ENCODE measurements at places on chromosomes 3 and 15.

DNA sequence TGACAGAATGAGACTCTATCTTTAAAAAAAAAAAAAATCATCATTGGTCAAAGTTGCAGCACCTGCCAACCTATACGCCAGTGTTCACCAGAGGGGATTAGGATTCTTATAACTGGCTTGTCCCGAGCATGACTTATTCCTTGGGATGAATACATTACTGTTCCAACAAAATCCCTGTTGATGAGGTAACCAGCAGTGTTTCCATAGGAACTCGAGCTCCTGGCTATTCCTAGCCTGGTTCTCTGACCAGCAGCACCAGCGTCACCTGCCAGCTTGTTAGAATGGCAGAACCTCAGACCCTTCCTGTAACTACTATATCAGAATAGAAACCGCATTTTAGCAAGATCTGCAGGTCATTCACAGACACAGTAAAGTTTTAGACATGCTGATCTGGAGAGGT, 364.4 kb downstream of the PTPRG start:
- DNase-seq, result no peak

GRCh38 chr3:194999491-194999890, 271.5 kb downstream of the XXYLT1 start:
- DNase-seq, result no peak

GRCh38 chr3:197407526-197407925, 109.1 kb upstream of the DLG1 start:
- DNase-seq, result no peak

GRCh38 chr3:30131191-30131590, 475.2 kb upstream of the TGFBR2 start:
- no peak for DNase-seq

DNA sequence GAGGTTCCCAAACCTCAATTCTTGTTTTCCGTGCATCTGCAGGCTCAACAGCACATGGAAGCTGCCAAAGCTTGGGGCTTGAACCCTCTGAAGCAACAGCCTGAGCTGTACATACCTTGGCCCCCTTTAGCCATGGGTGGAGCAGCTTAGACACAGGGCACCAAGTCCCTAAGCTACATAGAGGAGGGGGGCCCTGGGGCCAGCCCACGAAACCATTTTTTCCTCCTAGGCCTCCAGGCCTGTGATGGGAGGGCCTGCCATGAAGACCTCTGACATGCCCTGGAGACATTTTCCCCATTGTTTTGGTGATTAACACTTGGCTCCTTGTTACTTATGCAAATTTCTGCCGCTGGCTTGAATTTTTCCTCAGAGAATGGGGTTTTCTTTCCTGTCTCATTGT, 24.6 kb downstream of the SRP14 start:
- no peak for DNase-seq

DNA sequence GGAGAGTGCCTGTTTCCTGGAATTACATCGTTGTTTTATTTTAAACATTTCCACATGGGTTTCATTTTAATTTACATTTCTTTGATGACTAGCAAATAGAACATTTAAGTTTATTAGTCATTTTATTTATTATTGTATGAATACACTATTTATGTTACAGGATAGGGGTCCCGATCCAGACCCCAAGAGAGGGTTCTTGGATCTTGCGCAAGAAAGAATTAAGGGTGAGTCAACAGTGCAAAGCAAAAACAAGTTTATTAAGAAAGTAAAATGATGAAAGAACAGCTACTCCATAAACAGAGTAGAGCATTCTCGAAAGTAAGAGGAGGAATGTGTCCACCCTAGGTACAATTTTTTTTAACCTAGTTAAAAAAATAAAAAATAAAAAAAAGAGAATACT, 539.5 kb downstream of the NAALADL2 start:
- DNase-seq, result no peak

DNA sequence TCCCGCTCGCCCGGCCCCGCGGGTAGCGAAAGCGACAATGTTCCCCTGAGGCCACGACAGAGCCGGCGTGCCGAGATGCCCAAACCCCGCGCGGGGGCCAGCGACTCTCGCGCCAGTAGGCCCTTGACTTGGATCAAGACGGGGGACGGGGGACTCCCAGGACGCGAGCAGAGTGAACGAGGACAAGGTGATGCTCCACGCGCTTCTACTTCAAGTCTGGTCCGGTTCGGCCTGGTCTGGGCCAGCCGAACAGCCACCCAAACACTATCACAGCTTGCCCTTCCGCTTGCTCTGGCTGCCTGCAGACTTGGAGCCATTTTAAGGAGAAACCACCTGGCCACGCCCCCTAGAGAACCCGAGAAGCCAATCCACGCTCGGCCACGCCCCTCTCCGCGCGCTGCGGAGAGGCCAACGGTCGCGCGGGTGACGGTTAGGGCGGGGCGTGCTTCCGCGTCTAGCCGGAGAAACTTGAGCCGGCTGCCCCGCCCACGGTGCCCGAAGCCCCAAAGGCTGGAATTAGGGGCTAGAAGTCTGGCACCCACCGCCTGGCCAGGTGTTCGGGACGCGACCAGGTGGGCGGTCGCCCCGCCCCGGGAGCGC, 608 bp upstream of the NDUFAF3 start:
- DNase-seq, result peak; percentile 98

DNA sequence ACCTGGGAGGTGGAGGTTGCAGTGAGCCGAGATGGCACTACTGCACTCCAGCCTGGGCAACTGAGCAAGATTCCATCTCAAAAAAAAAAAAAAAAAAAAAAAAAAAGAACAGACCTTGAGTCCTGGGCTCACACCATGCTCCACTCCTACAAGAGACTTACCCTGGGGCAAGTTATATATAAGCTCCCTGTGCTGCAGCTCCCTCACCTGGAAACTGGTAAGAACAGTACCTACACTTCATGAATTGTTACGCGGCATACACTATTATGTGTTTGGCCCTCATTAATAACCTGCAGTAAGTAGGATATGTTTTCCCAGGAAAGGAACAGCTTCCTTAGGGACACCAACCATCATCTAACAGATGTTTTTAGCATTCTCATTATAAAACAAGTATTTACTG, 119.6 kb downstream of the FMN1 start:
- DNase-seq, result no peak

- peak; percentile 6 for DNase-seq
Observed at GRCh38 chr3:35908366-35909232, 269.3 kb downstream of the ARPP21 start.

DNA sequence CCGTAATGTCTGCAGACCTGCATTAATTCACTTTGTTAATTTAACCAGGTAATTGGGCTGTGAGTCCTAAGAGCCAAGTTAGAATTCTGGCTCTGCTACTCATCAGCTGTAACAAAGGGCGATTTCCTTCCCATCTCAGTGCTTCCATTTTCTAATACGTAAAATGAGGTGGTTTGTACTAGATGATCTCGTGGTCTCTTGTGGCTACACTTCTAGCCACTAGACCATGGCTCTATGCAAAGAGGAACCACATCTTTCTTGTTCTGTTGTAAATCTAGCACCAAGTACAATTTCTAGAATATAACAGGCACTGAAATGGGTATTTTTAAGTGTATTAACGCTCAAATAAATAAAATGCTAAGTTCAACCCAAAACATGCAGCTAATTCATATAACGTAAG, 174.4 kb upstream of the THBS1 start:
- no peak for DNase-seq

DNA sequence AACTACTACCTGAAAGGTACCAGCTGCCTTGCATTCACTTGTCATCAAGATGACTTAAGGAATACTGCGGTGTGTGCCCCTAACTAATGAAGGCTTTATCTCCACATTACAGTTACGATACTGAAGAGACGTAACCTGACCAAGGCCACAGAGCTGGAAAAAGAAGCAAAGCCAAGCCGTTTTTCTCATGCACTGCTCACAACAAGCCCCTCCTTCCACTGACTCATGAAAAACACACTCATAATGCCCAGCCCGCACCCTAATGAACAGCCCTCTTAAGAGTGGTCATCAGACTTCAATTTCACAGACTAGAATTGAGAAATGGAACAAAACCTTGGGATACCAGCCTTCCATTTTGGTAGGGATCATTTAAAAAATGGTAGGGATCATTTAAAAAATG, 11.6 kb downstream of the PSMD6 start:
- DNase-seq, result no peak

- no peak for DNase-seq
Observed at GRCh38 chr3:117184574-117184973, 475.0 kb downstream of the TUSC7 start.

DNA sequence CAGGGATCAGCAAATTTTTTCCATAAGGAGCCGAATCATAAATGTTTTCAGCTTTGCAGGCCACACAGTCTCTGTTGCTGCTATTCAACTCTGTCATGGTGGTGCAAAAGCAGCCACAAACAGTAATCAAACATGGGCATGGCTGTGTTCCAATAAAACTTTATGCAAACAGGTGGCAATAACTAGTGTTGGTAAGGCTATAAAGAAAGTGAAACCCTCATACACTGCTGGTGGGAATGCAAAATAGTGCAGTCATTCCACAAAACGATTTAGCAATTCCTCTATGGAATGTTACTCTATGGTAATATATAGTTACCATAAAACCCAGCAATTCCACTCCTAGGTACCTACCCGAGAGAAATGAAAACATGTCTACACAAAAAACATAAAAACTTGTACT, 14.0 kb upstream of the MRPS25 start:
- no peak for DNase-seq

GRCh38 chr3:72031581-72031980, 246.6 kb upstream of the PROK2 start:
- DNase-seq, result no peak

GRCh38 chr3:172258624-172259023, 189.6 kb downstream of the GHSR start:
- no peak for DNase-seq

DNA sequence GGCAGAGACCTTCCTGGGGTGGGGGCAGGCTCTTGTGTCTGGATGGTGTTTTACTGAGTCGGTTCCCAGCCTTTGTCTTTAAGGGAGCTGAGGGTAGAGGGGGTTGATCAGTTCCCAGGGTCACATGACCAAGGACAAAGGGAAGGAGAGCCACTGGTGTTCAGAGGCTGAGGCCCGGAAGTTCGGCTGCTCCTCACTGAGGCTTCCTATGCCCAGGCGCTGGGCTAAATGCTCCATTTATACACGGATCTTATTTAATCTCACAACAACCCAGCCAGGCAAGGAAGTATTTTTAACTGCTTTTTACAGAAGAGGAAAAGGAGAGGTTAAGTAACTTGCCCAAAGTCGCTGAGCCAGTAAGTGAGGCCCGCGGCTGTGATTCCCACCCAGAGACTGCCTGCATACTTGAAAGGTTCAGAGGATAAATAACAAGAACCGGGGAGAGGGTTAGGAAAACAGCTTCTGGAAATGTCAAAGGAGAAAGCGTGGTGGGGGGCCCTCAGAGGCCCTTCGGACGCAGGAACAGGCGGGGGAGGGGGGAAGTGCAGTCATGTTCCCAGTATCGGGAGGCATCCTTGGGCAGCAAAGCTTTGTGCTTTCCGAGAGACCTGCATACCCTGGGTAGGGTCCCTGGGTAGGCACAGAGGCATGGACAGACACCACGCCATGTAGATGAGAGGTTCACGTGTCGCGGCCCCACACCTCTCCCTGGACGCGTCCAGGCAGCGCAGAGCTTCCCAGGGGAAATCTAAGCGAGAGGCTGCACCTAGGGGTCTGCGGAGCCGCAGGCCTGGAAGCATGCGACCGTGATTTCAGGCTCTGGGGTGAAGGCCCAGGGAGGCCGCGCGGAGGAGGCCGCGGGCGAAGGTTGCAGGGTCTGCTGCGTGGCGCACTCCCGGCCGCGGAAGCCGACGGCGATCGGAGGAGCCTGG, 21.3 kb downstream of the EPHB3 start:
- no peak for DNase-seq

- DNase-seq, result no peak
Observed at GRCh38 chr3:128879991-128880390, 571 bp downstream of the ACAD9 start.

DNA sequence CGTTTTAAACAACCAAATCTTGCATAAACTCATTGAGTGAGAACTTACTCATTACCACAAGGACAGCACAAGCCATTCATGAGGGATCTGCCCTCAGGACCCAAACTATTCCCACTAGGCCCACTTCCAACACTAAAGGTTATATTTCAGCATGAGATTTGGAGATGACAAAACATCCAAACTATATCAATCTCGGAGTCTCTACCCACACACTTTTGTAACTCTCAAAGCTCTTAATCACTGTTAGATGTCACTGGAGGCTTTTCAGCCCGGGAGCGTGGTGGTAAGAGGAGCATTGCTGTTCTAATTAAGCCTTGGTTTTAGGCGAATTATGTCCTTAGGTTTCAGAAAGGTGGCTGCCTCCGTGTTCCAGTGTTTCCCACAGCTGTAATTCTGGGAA, 86.3 kb downstream of the CNTN6 start:
- no peak for DNase-seq

DNA sequence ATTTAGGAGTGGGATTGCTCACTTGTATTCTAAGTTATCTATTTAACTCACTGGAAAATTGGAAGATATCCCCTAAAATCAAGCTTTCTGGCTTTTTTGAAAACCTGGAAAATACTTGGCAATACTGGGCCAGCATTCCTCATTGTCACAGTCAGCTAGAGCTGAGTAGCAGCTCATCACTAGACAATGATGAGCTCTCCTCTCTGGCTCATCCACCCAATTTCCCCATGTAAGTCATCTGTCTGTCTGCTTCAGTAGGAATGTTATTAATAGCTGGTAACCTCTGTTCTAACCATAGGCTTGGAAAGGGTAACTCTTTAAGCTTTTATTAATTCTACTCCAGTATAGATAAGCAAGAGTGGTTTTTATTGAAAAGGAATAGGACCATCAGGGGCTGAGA, 39.7 kb upstream of the PIK3R4 start:
- DNase-seq, result no peak

- DNase-seq, result no peak
Observed at GRCh38 chr3:81742581-81742980, 18.9 kb downstream of the GBE1 start.

GRCh38 chr3:23406601-23407000, 203.5 kb downstream of the UBE2E2 start:
- no peak for DNase-seq

DNA sequence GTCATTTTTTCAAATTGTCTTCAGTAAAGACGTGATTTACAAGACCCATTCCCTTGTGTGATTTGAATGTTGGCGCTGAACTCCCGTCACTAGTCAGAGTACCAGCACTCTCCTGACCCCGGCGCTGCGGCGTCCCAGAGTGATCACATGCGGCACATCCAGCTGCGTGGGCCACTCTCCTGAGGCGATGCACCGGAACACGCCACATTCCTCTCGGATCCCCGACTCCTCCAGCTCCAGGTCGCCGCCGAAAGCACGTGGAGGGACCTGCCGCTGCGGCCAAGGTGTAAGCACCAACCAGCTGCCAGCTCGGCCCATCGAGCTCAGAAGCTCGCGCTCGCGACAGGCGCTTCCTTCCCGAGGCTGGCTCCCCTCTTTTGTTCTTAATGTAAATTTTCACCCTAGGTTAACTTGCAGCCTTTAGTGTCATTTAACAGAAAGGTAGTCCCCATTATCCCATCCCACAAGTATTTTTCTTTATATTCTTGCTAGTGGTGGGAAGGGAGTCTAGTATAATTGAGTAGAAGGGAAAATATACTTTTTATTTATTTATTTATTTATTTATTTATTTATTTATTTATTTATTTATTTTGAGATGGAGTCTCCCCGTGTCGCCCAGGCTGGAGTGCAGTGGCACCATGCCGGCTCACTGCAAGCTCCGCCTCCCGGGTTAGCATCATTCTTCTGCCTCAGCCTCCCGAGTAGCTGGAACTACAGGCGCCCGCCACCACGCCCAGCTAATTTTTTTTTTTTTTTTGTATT, 61.7 kb upstream of the VGLL3 start:
- DNase-seq, result no peak

- DNase-seq, result no peak
Observed at GRCh38 chr3:185744997-185745843, 79.6 kb downstream of the IGF2BP2 start.

GRCh38 chr3:105876780-105877327, 8.0 kb upstream of the CBLB start:
- no peak for DNase-seq

- no peak for DNase-seq
Observed at GRCh38 chr3:177776661-177777101, 579.4 kb upstream of the TBL1XR1 start.

All from activated CD8-positive, alpha-beta memory T cell treated with anti-CD3 and anti-CD28 coated beads for 48 hours (primary cell).